A549 treated with CpdA at 1 μM for 4 hours (cell line): ENCODE measurements at places on chromosomes 2 and 18. TPM values are rescaled to one million over a fixed set of nuclear protein-coding genes. Genes with fewer than 3 reads are reported as not detected.

Gene GRHL1
- total RNA-seq = 0.77 to 1.6 TPM (median 0.81 TPM) in 5 replicates

Gene CDK15
- not detected in 5 replicates for total RNA-seq

Gene EMX1
- 0.07 to 0.28 TPM (median 0.16 TPM) in 4 of 5 replicates, not detected in the other for total RNA-seq

Gene FHOD3
- 1.9 to 3.2 TPM (median 2.6 TPM) in 5 replicates for total RNA-seq

Gene KDSR
- 35.9 to 46.2 TPM (median 37.6 TPM) in 5 replicates for total RNA-seq

Gene OR6B2
- not detected in 5 replicates for total RNA-seq

Gene ASPRV1
- 0.16 to 0.40 TPM (median 0.29 TPM) in 5 replicates for total RNA-seq

Gene FN1
- total RNA-seq = 143 to 233 TPM (median 162 TPM) in 5 replicates

Gene CTAGE1
- total RNA-seq = not detected in 5 replicates

Gene TMEM214
- 57.6 to 76.4 TPM (median 69.9 TPM) in 5 replicates for total RNA-seq

Gene HNMT
- total RNA-seq = 0.38 to 1.8 TPM (median 0.68 TPM) in 5 replicates

Gene DPYSL5
- total RNA-seq = 3.6 to 5.9 TPM (median 5.2 TPM) in 5 replicates

Gene CCDC102B
- 0.28 to 0.49 TPM (median 0.42 TPM) in 3 of 5 replicates, not detected in the others for total RNA-seq

Gene NYAP2
- 0.02 TPM in 1 of 5 replicates, not detected in the others for total RNA-seq

Gene NPHP1
- 8.0 to 10.3 TPM (median 8.9 TPM) in 5 replicates for total RNA-seq

Gene TMEM182
- 3.1 to 6.2 TPM (median 4.6 TPM) in 5 replicates for total RNA-seq

Gene DES
- 0.05 to 0.17 TPM in 2 of 5 replicates, not detected in the others for total RNA-seq

Gene DSG2
- 44.3 to 72.4 TPM (median 63.4 TPM) in 5 replicates for total RNA-seq

Gene UGT1A3
- 0.08 to 0.23 TPM (median 0.13 TPM) in 3 of 5 replicates, not detected in the others for total RNA-seq

Gene PLCD4
- 0.29 to 0.60 TPM (median 0.35 TPM) in 5 replicates for total RNA-seq

Gene SLC11A1
- 0.24 to 0.63 TPM (median 0.35 TPM) in 5 replicates for total RNA-seq

Gene SLC19A3
- total RNA-seq = 2.5 to 3.6 TPM (median 2.8 TPM) in 5 replicates

Gene ALPP
- 0.23 to 0.37 TPM (median 0.35 TPM) in 5 replicates for total RNA-seq

Gene SERPINB12
- total RNA-seq = not detected in 5 replicates

Gene SP140
- total RNA-seq = 0.14 to 0.29 TPM (median 0.22 TPM) in 4 of 5 replicates, not detected in the other

Gene UGT1A5
- not detected in 5 replicates for total RNA-seq

Gene COLEC12
- 0.03 to 0.07 TPM (median 0.06 TPM) in 3 of 5 replicates, not detected in the others for total RNA-seq

Gene VWA3B
- total RNA-seq = 0.02 to 0.43 TPM (median 0.18 TPM) in 4 of 5 replicates, not detected in the other

Gene CENPA
- total RNA-seq = 45.4 to 62.8 TPM (median 52.8 TPM) in 5 replicates

Gene VIT
- total RNA-seq = not detected in 5 replicates

Gene PTPRN
- total RNA-seq = 0.86 to 2.1 TPM (median 0.92 TPM) in 5 replicates
